ENCODE measurements at places on chromosomes 5 and 9. TPM values are rescaled to one million over a fixed set of nuclear protein-coding genes. Genes with fewer than 3 reads are reported as not detected.
A peak's percentile ranks its signal among the peaks of the same experiment; 100 is the strongest.

- DNase-seq, result no peak
Observed at GRCh38 chr9:128529191-128529590, 23.2 kb upstream of the SPTAN1 start.

DNA sequence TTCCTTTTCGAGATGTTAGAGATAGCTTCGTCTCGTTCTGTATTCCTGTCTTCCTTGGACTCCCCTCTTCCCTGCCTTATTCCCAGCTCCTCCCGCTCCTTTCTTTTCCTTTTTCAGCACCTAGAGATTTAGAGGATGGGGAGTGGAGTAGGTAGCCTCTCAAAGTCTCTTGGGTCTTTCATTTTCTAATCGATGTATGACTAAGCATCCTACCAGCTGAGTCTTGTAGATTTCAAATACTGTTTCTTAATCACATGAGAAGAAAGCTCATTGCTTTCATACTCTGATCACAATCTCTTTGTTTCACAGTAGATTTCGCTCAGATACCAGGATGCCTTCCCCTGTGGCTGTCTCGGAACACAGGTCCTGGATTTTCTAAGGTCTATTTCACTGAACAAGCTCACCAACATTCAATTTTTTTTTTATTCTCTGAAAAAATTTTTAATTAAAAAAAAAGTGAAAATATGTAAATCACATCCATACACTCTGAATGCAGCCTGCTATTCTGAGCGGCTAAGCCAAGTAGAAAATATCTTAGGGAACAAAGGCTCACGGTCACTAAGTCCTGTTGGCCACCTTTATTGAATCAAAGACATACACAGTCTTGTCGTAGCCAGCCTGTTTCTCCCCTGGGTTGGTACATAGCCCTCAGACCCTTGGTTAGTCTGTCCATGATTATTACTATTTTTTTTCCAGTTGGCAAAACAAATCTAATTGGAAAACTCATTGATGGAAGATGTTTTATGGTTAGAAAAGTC, 413.8 kb downstream of the KDM4C start:
- DNase-seq, result no peak

GRCh38 chr9:107093365-107094060, 189.6 kb upstream of the RAD23B start:
- no peak for DNase-seq

DNA sequence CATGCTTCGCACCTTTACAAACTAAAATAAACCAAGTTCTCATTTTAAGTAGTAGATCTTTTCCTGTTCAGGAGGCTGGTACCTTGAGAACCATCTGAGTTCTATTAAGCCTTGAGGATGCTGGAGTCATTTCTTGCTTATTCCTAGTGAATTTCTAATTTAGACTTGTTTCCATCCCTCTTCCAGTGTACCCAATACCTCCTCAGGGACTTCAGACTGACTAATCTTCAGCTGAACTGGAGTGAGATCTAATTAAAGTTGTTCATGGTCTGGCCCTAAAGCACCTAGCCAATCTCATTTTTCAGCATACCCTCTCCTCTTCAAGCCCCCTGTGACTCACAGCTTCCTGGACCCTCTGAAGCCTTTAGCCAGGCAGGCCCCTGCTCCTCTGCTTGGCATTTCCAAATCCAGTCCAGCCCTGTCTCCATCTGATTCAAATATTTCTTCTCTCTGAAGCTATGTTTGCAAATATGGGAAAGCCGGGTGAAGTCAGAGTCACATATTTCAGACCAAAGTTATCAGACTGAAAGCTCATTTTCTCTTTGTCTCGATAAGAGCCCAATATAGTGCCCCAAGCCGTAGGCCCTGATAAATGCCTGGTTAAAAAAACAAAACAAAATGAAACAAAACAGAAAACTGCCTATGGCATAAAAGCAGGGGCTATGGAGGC, 19.4 kb upstream of the TNFSF15 start:
- no peak for DNase-seq

DNA sequence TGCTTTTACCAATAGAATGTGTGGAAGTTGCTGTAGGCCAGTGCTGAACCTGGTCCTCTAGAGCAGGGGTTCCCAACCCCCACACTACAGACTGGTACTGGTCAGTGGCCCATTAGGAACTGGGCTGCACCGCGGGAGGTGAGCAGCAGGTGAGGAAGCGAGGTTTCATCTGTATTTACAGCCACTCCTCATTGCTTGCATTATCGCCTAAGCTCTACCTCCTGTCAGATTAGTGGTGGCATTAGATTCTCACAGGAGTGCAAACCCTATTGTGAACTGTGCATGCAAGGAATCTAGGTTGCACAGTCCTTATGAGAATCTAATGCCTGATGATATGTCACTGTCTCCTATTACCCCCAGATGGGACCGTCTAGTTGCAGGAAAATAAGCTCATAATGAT, 6.1 kb upstream of the CCDC152 start:
- no peak for DNase-seq

DNA sequence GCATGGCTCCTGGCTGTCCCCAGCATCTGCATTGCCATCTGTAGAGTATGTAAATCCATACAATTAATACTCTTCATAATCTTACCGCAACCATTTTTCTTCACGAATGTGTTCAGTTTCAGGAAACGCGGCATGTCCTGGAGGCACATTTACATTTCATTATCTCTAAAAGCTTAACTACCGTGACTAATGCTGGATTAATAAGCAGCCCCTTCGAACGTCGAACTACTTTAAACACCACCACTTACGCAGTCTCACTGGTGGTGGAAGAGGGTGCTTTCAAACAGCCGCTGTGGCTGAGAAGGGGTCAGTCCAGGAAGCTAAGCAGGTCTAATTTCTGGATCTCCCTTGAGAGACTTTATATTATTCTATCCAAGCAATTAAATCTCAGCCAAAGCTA, 85.6 kb downstream of the C5orf15 start:
- DNase-seq, result no peak

- no peak for DNase-seq
Observed at GRCh38 chr5:178818094-178818493, 41.7 kb upstream of the ZNF354B start.

DNA sequence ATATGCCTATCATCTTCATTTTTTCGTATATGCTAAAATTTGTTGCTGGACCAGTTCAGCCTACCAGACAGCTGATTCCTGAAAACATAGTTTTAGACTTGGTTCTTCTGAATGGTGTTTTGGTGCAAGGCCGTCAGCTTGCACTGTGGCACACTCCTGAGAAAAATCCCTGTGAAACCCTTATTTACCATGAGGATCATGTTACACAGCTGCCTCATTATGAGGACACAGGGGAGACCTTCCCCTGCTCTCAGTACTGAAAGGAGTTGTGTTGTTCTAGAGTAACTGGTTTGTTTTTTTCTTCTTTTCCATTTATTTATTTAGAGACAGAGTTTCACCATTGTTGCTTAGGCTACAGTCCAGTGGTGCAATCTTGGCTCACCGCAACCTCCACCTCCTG, 37.6 kb downstream of the MAST4 start:
- DNase-seq, result no peak

DNA sequence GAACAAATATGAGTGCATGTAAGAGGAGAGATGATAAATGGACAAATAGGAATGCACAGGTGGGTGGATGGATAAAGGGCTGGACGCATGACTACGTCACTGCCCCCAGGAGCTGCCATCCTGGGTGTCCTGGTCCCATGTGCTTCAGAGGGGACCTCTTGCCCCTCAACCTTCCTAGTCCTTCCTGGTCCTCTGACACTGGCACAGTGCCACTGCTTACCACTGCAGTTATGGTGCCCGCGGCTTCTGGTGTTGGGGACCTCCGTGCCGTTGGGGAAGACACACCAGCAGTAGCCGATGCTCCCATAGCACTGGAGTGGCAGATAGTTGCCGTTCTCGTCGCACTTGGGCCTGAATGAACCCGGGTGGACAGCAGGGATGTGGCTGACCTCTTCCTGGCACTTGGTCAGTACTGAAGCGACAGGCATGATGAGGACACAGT, 9.8 kb downstream of the CD74 start:
- no peak for DNase-seq

GRCh38 chr5:10303699-10304170, 4.0 kb downstream of the CMBL start:
- no peak for DNase-seq

DNA sequence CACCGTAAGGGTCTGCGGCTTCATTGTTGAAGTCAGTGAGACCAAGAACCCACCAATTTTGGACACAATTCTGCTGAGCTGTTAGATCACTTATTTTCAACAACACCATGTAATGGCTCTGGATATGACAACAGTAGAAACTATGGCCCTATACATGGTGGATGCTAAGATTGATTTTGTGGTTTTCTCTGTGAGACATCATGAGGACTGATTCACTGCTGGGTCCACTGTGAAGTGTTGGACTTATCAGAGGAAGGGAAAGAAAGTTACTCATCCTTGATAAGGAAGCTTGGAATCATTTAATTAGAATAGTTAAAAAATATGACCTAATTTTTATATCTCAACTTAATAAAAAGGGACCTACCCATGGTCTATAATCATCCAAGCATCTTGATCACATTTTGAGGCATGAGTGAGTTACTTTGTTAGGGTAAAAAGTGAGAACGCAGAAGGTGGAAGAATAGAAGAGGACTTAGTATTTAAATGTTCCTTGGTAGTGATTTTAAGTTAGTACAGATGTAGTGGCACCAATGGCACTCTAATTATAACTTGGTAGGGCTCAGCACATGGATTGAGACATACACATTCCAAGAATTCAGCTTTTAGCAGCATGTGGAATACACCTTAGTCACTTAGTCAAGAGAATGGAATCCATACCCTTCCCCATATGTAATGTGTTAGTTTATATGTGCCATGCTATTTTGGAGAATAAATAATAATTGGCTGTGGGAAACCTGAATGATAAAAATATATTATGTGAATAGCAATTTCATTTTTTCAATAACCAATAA, 123.5 kb upstream of the CD180 start:
- peak; percentile 40 for DNase-seq

DNA sequence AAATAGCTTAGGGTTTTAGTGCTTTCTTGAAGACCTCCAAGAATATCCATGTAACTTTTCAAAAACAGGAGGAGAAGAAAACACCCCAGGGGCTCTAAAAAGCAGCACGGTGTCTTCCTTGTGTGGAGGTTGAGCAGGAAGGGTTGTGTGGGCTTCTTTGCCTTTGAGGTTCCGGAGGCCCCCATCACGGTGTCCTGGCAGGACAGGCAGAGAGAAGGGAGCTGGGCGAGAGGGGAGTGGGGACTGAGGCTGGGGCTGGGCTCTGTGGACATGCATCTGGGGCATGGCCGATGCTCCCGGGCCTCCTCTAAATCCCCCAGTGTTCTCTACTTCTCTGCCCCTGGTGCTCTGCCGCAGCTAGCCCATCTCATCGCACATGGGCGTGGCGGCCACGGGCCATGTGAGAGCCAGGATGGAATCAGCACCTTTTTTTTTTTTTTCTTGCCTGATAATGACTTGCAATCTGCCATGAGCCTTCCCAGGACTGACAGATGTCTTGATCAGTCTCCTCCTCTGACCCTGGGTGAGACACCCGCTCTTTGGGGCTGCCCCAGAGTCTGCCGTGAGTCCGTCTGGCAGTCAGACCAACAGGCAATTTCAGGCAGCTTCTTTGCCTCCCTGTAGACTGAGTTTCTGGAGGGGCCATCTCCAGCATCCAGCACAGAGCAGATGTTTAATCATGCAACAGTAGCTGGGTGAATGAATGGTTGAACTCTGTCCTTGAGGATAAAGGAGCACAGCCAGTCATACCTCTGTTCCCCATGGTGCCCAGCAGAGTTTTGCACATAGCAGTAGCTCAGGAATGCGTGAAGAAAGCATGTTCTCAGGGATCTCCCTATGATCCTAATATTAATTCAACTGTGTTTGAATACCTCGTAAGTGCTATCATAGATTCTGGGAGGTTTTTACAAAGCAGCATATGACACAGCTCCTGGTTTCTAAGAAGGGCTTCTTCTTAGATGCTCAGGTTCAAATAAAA, 12.1 kb downstream of the CXCL14 start:
- no peak for DNase-seq

The PDZD2 gene
- not detected for total RNA-seq

The DBN1 gene
- 122 TPM for total RNA-seq

The SLC4A9 gene
- total RNA-seq, result not detected

The MELK gene
- 27.4 TPM for total RNA-seq

The OR1J2 gene
- not detected for total RNA-seq

The F2RL2 gene
- 21.7 TPM for total RNA-seq

The NACC2 gene
- 11.1 TPM for total RNA-seq

The BTNL3 gene
- not detected for total RNA-seq

The EPB41L4A gene
- total RNA-seq, result under 0.01 TPM

The IL13 gene
- not detected for total RNA-seq

The GEMIN5 gene
- total RNA-seq, result 27.5 TPM

The NFIB gene
- 2.2 TPM for total RNA-seq

The MYOT gene
- total RNA-seq, result not detected

All from IMR-90 (cell line).